Heart right ventricle (tissue), 16 donors: ENCODE measurements at places on chromosomes 6 and 20.

DNA sequence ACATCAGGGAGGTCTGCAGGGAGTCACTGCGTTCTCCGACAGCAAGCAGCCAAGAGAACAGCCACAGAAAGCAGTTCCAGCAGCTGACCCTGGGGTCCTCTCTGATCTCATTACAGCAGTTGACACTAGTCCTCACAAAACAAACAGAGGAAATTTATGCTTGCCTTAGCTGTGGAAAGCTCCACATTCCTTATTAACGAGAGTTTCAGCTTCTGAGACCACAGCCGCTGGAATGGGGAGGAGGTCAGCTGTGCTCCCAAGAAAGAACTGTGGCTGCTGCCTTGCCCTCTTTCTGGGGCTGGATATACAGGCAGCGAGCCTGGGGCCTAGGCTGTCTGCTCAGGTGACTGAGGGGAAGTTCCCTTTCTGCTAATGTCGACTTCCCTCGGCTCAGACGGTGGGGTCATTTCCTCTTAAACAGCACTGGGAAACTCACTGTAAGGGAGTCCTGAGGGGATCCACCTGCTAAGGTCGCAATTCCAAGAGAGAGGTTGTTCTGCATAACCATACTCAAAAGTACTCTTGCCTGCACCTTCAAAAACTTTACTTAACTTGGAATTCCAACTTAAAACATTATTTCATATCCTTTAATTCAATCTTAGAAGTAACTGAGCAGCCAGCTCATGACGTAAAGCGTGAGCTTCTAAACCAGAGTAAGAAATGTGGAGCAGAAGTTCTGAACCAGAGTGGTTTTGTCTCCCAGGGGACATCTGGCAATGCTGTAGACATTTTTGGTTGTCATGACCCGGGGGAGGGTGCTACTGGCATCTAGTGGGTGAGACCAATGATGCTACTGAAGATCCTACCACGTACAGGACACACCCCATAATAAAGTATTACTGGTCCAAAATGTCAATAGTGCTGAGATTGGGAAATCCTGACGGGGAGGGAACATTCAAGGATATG, 80.3 kb downstream of the BACH2 start:
- DNase-seq = no peak

- DNase-seq = peak; percentile 68
These were observed 15.8 kb downstream of the MPC1 start for GRCh38 chr6:166366921-166367320.

- DNase-seq = no peak
These were observed 27.2 kb upstream of the CNKSR3 start for GRCh38 chr6:154537511-154538325.

- no peak for DNase-seq
These were observed 103.6 kb downstream of the PDE7B start for GRCh38 chr6:135955099-135955498.

DNA sequence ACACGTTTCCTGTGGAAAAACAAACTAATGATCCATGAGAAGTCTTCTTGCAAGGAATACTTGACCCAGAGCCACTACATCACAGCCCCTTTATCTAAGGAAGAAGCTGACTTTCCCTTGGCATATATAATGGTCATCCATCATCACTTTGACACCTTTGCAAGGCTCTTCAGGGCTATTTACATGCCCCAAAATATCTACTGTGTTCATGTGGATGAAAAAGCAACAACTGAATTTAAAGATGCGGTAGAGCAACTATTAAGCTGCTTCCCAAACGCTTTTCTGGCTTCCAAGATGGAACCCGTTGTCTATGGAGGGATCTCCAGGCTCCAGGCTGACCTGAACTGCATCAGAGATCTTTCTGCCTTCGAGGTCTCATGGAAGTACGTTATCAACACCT, 35.4 kb downstream of the GCNT2 start:
- no peak for DNase-seq

GRCh38 chr20:23249541-23249940, 101.0 kb upstream of the NXT1 start:
- DNase-seq = no peak
